PC-3 (cell line): ENCODE measurements at places on chromosomes 5 and 9. TPM values are rescaled to one million over a fixed set of nuclear protein-coding genes. Genes with fewer than 3 reads are reported as not detected.

The TNIP1 gene
- 90.0 and 139 TPM in 2 replicates for total RNA-seq

The HMCN2 gene
- total RNA-seq: 0.11 and 0.35 TPM in 2 replicates

The DOCK2 gene
- 0.26 and 0.58 TPM in 2 replicates for total RNA-seq

The SLC6A19 gene
- total RNA-seq: not detected in 2 replicates

The FSTL4 gene
- 4.2 and 4.5 TPM in 2 replicates for total RNA-seq

DNA sequence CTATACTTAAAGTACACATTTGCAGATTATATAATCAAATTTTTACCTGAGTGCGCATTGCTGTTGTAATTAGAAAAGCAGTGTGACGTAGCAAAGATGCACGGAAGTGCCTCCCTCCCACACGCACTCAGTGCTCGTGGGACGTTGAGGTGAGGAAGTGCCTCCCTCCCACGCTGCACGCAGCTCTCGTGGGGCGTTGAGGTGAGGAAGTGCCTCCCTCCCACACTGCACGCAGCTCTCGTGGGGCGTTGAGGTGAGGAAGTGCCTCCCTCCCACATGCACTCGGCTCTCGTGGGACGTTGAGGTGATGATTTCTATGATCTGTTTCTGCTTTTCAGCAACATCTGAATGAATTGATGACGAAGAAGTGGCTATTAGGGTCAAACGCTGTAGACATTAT, 21.0 kb downstream of the EXOC3 start:
- no peaks in the 10 kb centered on the region for H3K27me3 ChIP-seq
- peaks cover 7% of the 10 kb centered on the region for H3K4me1 ChIP-seq
- H3K27ac ChIP-seq: no peak overlapping the region
- H3K36me3 ChIP-seq: peaks cover 27% of the 10 kb centered on the region; the same call in 1 of the 2 replicates
- DNase-seq: no peak
- no peak overlapping the region for H3K4me3 ChIP-seq

GRCh38 chr5:18057725-18058124, 423.5 kb downstream of the TAF11L14 start:
- no peaks in the 10 kb centered on the region for H3K4me1 ChIP-seq
- no peak for DNase-seq
- no peaks in the 10 kb centered on the region for H3K27me3 ChIP-seq
- H3K27ac ChIP-seq: no peak overlapping the region

- H3K36me3 ChIP-seq: no peaks in the 10 kb centered on the region
- peaks cover 7% of the 10 kb centered on the region; the same call in 1 of the 2 replicates for H3K27me3 ChIP-seq
- H3K4me1 ChIP-seq: no peaks in the 10 kb centered on the region
- H3K27ac ChIP-seq: no peak overlapping the region
Measured at GRCh38 chr9:1723522-1724015, 291.6 kb upstream of the SMARCA2 start.

DNA sequence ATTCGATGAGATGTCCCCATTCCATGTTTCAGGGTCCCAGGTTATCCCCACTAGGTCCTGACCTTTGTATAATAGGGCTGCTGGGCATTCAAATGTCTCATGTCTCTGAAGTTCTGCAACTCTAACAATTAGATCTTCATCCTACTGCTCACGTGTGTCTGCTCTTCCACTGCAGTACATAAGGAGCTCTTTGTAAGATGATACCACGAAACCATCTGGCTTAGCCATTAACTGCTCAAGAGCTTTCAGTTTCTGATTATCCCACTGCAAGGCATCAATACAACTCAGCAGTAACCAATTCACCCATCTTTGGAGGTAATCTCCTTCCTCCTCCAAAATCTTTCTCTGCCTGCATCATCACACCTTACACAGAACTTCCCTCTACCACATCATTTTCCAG, 49.9 kb upstream of the PPP2CA start:
- H3K27me3 ChIP-seq: no peaks in the 10 kb centered on the region
- H3K36me3 ChIP-seq: no peaks in the 10 kb centered on the region
- H3K4me1 ChIP-seq: peaks cover 14% of the 10 kb centered on the region
- DNase-seq: no peak
- H3K27ac ChIP-seq: no peak overlapping the region

GRCh38 chr5:635306-636055, 23.3 kb downstream of the CEP72 start:
- H3K27me3 ChIP-seq: no peaks in the 10 kb centered on the region
- peaks cover 34% of the 10 kb centered on the region for H3K36me3 ChIP-seq
- H3K4me3 ChIP-seq: no peak overlapping the region

- H3K4me3 ChIP-seq: no peak overlapping the region
- H3K27me3 ChIP-seq: no peaks in the 10 kb centered on the region
- H3K36me3 ChIP-seq: no peaks in the 10 kb centered on the region
Measured at GRCh38 chr5:54670281-54670680, 152.7 kb downstream of the SNX18 start.

- H3K4me1 ChIP-seq: no peaks in the 10 kb centered on the region
- no peaks in the 10 kb centered on the region for H3K27me3 ChIP-seq
- no peaks in the 10 kb centered on the region for H3K36me3 ChIP-seq
- DNase-seq: no peak
- no peak overlapping the region for H3K27ac ChIP-seq
- H3K4me3 ChIP-seq: no peak overlapping the region
Measured at GRCh38 chr5:43581398-43581797, 21.6 kb upstream of the NNT start.

GRCh38 chr9:136088939-136089696, 6.0 kb downstream of the NACC2 start:
- no peaks in the 10 kb centered on the region for H3K36me3 ChIP-seq
- H3K27me3 ChIP-seq: no peaks in the 10 kb centered on the region
- H3K4me1 ChIP-seq: peaks cover 9% of the 10 kb centered on the region; the same call in 1 of the 2 replicates
- no peak overlapping the region for H3K4me3 ChIP-seq

GRCh38 chr5:15914638-15915037, 265.0 kb downstream of the MARCHF11 start:
- no peak overlapping the region for H3K27ac ChIP-seq
- DNase-seq: no peak
- H3K27me3 ChIP-seq: no peaks in the 10 kb centered on the region
- no peaks in the 10 kb centered on the region for H3K4me1 ChIP-seq
- H3K4me3 ChIP-seq: no peak overlapping the region

- peaks cover 14% of the 10 kb centered on the region for H3K27me3 ChIP-seq
- no peak overlapping the region for H3K4me3 ChIP-seq
- H3K27ac ChIP-seq: no peak overlapping the region
- H3K4me1 ChIP-seq: no peaks in the 10 kb centered on the region
Measured at GRCh38 chr5:76337953-76338451, 65.1 kb upstream of the IQGAP2 start.

GRCh38 chr9:15423231-15423985, 732 bp downstream of the SNAPC3 start:
- peaks cover 16% of the 10 kb centered on the region for H3K4me1 ChIP-seq
- H3K27ac ChIP-seq: no peak overlapping the region
- H3K4me3 ChIP-seq: peak overlapping the region; percentile 94
- DNase-seq: peak; percentile 27
- peaks cover 21% of the 10 kb centered on the region; the same call in 1 of the 2 replicates for H3K36me3 ChIP-seq

DNA sequence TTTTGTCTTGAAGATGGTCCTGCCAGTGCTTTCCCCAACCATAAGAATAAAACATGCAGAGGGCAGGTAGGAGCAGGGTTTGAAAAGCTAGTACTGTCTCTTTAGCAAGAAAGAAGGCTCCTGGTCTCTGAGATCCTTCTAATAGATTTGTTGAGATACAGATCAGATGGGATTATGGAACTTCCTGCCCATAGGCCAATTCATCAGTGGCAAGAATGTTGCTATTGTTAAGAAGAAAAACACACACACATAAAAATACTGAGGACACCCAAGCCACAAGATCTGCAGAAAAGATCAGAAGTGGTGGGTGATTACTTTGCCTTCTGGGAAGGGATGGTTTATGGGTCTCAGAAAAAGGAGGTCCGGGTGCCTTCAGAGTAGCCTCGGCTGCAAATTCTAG, 59.8 kb downstream of the TNC start:
- H3K4me1 ChIP-seq: peaks cover 22% of the 10 kb centered on the region
- DNase-seq: peak; percentile 28
- peak overlapping the region; percentile 45 for H3K27ac ChIP-seq
- 0 out of 2 replicates have a peak, but pooled peaks cover 2% of the 10 kb centered on the region for H3K36me3 ChIP-seq
- H3K4me3 ChIP-seq: no peak overlapping the region

- no peaks in the 10 kb centered on the region for H3K27me3 ChIP-seq
- no peak overlapping the region for H3K4me3 ChIP-seq
- DNase-seq: no peak
- no peak overlapping the region for H3K27ac ChIP-seq
Measured at GRCh38 chr5:67886761-67887160, 328.8 kb upstream of the PIK3R1 start.
